Activated gamma-delta T cell treated with anti-CD3 and anti-CD28 coated beads, Interleukin-2, amount 50 U/mL, for 16 hours (primary cell): ENCODE measurements at places on chromosomes 4 and X.

- no peak for DNase-seq
Measured at GRCh38 chrX:153460826-153461225, 9.6 kb downstream of the HAUS7 start.

DNA sequence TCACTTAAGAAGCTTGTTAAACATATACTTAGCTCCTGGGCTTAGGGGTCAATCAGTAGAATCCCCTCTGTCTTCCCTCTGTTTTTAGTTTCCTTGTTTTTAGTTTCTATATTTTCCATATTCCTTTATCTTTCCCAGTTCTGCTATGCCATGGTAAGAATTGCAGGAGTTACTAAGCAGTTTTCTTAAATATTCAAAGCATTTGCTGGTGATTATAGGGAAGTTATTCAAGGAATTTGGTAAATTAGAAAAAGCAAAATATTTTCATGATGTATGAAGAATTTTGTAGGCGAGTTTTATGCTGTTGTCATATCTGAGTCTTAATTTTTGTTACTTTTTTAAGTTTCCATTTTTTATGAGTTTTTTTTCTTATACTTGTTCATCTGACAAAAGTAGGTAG, 91.6 kb upstream of the NUDT6 start:
- no peak for DNase-seq

GRCh38 chr4:150960079-150960478, 55.0 kb downstream of the LRBA start:
- no peak for DNase-seq

DNA sequence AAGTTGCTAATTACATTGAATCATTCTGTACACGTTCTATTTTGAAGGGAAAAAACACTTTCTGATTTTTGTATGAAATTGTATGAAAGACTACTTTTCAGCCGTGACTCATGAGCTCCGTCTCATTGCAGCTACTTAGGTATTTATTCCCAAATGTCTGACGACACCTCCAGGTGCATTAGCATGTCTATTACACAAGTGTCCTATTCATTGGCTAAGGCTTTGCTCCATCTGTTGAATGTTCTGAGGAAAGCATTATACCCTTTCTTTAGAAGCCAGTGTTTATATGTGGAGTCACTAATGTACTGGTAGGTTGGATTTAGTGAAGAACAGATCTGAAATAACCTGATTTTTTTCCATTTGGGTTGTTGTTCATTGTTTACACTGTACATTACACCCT, 51.8 kb downstream of the MAP7D3 start:
- DNase-seq: no peak

DNA sequence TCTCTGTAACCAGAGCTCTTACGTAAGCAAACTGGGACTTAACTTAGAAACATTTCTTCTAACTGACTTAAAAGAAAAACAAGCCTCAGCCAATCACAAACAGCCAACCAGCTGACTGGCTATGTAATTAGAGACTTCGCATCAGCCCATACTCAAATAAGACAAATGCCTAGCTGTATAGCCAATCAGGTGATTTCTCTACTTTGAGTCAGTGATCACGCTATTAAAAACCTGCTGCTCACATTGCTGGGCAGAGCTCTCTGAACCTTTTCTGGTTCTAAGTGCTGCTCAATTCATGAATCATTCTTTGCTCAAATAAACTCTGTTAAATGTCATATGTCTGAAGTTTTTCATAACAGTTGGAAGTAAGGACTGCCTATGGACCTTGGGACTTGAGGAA, 9.9 kb upstream of the SMIM10L2A start:
- DNase-seq: no peak

DNA sequence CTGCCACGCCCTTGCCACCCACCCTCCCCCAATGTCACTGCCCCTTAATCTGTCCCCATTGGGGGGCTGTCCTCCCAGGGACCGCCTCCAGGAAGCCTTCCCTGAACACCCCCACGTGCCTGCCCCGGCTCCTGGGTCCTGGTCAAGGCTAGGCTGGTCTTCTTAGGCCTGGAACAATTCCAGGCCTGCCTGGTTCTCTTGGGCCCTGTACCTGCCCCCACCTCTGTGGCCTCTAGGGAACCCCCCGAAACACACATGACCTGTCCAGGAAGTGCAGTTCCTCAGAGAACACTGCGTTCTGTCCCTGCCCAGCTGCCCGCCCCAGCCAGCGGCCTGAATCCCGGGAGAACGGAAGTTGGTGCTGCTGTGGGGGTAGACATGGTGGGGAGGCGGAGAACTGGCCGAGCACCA, 5.1 kb downstream of the MXD4 start:
- no peak for DNase-seq

- no peak for DNase-seq
Measured at GRCh38 chr4:171279131-171279530, 534.1 kb upstream of the GALNTL6 start.

GRCh38 chrX:120365320-120365719, 3.4 kb downstream of the ATP1B4 start:
- DNase-seq: no peak

GRCh38 chrX:63657821-63658220, 127.2 kb downstream of the ARHGEF9 start:
- no peak for DNase-seq

DNA sequence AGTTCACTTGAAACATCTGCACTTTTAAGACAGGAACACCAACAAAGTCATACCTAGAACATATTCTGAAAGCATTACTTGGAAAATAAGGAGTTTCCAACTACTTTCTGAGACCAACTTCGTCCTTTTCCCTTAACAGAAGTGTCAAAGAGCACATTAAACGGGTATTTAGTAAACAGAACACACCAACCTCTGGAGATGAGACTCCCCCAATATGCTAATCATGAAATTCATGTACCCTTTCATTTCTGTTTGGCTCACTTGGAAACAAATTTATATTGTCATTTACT, 69.2 kb downstream of the NOCT start:
- no peak for DNase-seq

DNA sequence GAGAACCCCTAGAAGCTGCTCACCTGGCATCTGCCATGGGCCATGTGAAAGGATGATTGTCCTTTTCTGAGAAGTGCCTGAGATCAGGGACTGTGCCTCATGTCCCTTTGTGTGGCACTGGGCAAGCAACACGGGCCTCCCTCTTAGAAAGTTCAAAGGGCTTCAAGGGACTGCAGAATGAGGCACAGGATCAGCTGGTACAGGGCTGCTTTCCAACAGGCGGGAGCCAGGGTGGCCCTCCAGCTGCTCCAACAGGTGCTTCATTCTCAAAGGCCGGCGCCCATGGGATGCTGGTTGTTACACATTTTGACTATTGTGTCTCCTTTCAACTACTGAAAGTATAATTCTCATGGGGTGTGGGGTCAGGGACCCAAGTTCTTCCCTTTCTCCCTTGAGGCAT, 114.7 kb downstream of the ENPP6 start:
- no peak for DNase-seq

DNA sequence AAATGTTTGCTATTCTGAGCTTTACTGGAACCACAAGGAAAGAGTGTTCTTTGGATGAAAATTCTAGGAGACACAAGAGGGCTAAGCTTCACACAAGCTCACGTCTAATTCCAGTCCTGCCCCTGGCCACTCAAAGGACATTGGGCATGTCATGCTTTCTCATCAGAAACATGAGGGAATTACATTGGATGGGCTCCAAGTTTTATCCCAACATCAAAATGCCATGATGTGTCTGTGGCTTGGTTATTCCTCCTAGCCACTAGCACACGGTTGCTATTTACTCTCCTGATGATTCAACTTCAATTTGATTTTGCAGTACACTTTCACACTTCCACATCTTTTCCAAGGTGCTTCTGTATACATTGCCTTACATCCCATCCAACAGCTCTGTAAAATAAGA, 149.6 kb upstream of the FAM9B start:
- no peak for DNase-seq

DNA sequence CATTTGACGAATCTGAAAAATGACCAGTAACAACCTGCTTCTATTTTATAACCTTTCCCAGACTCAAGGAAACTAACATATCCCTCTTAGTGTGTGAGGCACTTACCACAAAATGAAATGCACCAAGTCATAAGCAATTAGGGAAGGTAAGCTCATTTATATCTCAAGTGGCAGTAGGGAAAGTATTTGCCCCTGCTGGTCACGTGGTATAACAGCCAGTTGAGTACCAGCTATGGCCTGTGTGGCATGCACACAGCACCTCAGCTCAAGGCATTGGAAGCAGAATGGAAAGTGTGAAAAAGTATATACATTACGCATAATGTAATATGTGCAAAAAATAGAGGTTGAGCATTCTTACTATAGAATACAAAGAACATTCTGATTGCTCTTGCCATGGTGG, 178.3 kb upstream of the GYPA start:
- DNase-seq: no peak

DNA sequence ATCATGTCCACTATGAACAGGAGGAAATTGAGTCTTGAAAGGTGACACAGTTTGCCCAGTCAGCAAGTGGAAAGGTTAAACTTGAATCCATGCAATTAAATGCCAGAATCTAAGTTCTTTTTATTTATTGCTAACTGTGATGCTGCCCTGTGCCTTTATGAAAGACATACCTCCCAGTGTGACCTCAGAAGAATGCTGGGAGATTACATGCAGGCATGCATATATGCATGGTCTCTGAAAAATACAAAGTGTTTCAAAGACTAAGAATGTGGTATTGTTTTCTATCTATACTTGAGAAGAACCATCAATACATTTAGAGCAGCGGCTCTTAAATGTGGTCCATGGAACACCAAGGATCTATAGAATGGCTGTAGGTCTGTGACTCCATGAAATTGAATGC, 45.6 kb downstream of the CCDC149 start:
- DNase-seq: no peak

DNA sequence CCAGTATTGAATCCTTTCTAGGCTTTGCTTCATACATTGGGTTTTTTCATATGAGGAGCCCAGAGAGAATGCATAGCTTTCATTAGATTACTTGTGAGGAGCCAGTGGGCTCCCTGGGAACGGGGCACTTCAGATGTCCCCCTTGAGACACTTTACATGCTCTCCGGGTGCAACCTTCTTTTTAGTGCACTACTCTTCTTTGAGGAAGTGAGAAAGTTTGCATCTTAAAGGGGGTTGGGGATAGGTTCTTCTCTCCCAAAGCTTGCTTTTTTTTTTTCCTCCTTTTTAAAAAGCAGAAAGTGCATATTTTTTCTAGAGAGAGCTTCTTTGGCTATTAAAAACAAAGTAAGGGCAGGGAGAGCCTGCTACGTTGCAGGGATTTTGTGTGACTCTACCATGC, 4.3 kb downstream of the HADH start:
- DNase-seq: no peak

- DNase-seq: no peak
Measured at GRCh38 chr4:110164856-110165255, 33.6 kb downstream of the ELOVL6 start.

- no peak for DNase-seq
Measured at GRCh38 chrX:153665726-153666306, 7.8 kb downstream of the PNCK start.

DNA sequence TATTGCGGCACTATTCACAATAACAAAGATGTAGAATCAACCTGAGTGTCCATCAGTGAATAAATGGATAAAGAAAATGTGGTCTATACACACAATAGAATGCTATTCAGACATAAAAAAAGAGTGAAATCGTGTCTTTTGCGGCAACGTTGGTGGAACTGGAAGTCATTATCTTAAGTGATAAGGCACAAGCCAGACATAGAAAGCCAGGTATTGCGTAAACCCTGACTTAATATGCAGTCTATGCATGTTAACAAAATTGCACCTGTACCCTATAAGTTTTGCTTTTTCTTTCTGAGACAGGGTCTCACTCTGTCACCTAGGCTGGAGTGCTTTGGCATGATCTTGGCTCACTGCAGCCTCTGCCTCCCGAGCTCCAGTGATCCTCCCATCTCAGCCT, 28.6 kb downstream of the KIAA0232 start:
- DNase-seq: no peak

DNA sequence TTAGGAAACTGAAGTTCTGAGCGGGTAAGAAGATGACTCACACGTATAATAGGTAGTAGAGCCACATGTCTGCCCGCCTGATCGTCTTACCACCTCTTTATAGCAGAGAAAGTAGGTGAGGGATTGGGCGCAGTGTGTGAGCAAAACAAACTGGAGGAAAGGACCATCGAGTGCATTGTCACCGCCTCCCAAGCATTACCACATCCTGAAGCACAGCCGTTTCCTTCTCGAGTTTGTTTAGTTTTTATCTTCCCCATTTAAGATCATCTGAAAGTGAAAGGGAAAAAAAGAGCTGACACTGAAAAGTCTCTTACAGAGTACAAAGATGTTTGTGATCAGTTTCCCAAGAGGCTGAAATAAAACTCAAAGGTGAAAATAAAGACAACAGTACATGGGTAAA, 14.8 kb downstream of the PDK3 start:
- DNase-seq: peak; percentile 59

DNA sequence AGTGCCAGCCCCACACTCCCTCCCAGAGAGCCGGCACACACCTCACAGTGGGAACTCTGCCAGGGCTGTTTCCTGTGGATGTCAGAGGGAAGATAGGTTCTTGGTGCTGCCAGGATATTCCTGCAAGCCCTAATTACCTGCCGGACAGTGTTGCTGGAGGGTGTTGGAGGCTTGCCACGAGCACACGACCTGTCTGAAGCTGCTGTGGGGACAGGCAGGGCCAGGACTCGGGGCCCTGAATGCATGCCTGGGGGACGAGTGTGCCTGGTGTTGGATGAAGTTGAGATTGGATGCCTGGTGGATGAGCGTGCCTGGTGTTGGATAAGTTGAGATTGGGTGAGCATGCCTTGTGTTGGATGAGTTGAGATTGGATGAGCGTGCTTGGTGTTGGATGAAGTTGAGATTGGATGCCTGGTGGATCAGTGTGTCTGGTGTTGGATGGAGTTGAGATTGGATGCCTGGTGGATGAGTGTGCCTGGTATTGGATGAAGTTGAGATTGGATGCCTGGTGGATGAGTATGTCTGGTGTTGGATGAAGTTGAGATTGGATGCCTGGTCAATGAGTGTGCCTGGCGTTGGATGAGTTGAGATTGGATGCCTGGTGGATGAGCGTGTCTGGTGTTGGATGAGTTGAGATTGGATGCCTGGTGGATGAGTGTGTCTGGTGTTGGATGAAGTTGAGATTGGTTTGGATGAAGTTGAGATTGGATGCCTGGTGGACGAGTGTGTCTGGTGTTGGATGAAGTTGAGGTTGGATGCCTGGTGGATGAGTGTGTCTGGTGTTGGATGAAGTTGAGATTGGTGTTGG, 23.2 kb upstream of the UVSSA start:
- DNase-seq: no peak

DNA sequence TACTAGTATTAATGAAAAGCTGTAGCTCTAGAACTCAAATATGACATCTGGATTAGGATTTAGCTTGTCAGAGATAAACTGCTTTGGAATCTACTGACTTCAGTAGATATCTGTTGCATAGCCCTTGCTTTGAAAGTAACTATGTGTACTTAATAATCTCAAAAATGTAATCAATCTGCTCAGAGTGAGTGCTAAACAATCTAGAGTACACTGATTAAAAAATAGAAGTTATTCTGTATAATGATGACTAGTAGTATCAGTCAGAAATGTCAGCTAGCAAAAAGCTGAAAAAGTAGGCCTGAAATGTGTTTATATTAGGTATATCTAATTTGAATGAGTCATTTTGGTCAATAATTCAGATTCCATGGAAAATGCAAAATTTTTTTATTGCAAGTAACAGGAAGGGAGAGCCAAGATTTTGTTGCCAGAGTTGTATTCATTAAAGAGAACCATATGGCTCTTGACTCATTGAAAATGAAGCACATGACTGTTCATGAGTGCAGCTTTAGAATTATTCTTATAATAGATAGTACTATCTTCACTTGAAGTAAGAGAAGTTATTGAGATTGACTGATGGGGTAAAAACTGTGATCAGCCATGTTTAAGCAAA, 20.0 kb downstream of the CLCN3 start:
- DNase-seq: no peak
